RWPE2 (cell line): ENCODE measurements at places on chromosomes 2 and 18.

DNA sequence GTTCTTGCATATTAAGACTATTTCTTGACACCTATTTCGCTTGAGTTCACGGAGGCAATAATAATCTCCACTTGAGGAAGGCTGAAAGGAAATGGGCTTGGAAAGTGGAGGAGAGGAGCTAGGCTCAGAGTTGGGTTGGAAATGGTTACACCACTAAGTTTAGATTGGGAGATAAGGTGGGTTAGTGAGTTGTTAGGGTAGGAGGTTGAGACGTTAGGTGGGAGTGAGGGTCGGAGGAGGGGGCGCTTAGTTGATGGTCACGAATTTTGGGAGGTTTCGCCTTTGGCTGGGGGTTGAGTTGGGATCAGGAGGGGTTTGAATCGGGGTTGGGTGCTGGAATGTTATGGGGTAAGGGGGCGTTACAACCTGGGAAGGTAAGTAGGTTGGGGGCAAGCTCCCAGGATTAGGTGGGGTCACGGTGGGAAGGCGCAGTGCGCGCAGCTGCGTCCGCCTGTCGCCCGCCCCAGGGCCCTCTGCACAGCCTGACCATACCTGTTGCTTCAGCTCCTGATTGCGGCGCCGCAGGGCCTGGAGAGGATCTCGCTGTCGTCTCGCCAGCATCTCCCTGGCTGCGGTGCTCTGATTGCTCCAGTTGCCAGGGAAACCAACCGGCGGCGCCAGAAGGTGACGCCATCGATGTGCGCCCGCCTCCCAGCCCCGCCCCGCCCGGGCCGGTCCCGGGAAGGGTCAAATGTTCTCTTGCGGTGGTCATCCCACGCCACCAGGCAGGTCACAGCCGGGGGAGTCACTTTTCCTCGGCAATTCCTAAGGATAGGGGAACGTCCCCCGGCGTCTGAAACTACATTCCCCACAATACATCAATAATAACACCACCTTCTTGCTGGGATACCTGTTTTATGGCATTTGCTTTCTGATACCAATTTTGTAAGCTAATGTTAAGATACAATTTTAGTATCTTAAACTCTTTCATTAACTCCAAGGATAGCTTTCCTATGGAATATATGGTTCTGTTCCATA lies at the start of gene NPHP1:
TSS of gene NPHP1 (minus strand) at position 606 of the 978 bp plus-strand sequence. CDS start at position 561, 45 bp downstream.
- H3K27ac ChIP-seq: no peak within 1 kb of the TSS
- H3K36me3 ChIP-seq: no peaks in the 10 kb centered on the region; the same call in 1 of the 2 replicates
- peaks cover 13% of the 10 kb centered on the region for H3K4me1 ChIP-seq
- DNase-seq: peak; percentile 80
- peak within 1 kb of the TSS; percentile 74 for H3K4me3 ChIP-seq

GRCh38 chr18:56196495-56197225 lies 441.7 kb downstream of the TXNL1 start:
- H3K36me3 ChIP-seq: no peaks in the 10 kb centered on the region
- no peaks in the 10 kb centered on the region for H3K4me1 ChIP-seq
- DNase-seq: no peak
- H3K4me3 ChIP-seq: no peak overlapping the region
- no peak overlapping the region for H3K27ac ChIP-seq

- DNase-seq: no peak
- H3K27me3 ChIP-seq: no peaks in the 10 kb centered on the region
- no peak overlapping the region for H3K27ac ChIP-seq
- H3K4me3 ChIP-seq: no peak overlapping the region
- no peaks in the 10 kb centered on the region for H3K36me3 ChIP-seq
Measured at GRCh38 chr2:224970311-224970710, 72.0 kb downstream of the DOCK10 start.

- DNase-seq: no peak
- no peak overlapping the region for H3K4me3 ChIP-seq
- peak overlapping the region; percentile 69 for H3K27ac ChIP-seq
- no peaks in the 10 kb centered on the region for H3K36me3 ChIP-seq
- H3K4me1 ChIP-seq: peaks cover 16% of the 10 kb centered on the region
Measured at GRCh38 chr2:10297959-10298531, 4.7 kb upstream of the HPCAL1 start.

DNA sequence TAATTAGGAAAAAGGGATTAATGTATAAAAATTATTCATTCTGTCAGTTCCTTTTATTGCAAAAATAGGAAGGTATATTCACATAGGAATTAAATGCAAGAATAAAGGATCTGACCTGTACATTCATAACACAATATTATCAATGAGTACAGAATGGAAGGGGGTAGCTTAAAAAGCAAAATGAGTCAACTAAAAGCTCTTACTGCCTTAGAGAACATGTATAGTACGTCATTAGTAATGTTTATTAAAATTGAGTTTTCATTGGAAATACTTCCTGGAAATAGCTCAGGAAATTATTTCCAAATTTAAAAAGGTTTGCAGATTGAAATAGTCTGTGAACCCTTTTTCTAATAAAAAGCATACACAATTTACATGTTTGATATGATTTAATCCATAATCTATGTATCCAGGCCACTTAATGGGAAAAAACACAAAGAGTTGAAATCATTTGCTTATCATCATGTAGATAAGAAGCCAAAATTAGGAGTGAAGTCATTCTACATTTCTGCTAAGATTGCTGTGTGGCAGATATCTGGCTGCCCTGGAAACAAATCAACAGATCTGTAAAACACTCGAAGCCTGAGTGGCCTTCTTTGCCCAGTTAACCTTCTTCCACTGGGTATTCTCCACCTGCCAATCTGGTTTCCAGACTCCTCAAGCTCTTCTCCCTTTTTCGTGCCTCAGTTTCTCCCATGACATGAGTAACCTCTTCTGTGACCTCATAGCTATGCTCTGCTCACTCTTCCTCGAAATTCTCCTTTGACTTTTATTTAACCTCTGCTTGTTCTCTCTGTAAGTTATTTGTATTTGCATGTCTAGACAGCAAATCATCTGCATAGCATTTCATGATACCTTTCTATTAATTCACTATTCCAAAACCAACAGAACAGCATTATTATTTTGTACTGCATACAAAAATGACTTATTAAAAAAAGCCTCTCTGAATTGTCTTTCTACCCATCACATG lies 181.2 kb upstream of the REV1 start:
- H3K27me3 ChIP-seq: no peaks in the 10 kb centered on the region
- no peaks in the 10 kb centered on the region for H3K4me1 ChIP-seq
- no peak overlapping the region for H3K4me3 ChIP-seq
- H3K27ac ChIP-seq: no peak overlapping the region
- no peaks in the 10 kb centered on the region for H3K36me3 ChIP-seq
- no peak for DNase-seq

DNA sequence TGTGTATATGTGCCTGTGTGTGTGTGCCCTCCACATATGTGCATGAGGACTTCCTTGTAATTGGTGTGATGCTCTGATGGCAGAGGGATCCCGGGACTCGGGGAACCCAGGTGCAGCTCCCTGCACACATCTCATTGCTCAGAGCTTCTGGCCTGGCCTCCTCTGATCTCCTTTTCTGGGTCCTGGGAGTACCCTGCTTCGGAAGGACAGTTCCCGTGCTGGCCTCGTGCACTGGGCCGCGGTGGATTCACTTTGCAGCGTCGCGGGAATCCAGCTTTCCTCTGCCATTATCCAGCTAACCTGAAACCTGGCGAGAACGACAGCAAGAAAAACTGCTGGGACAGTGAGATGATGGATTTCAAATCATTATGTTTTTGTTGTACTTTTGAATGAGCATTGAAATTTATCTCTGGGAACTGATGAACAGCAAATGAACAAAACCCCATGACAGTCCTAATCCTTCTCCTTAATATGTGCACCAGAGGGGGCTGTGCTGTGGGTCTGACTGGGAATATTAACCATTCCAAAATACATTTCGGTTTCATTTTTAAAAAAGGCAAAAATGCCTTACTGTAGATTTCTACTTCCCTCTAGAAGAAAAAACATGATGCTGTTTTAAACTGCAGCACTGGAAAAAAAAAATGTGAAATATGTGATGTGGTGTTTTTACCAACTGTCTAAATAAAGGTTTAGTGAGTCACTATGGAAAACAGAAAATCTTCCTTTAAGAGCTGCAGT lies 78.2 kb downstream of the PTGR3 start:
- H3K4me1 ChIP-seq: no peaks in the 10 kb centered on the region
- H3K27me3 ChIP-seq: peaks cover 26% of the 10 kb centered on the region
- H3K36me3 ChIP-seq: no peaks in the 10 kb centered on the region
- no peak overlapping the region for H3K27ac ChIP-seq

DNA sequence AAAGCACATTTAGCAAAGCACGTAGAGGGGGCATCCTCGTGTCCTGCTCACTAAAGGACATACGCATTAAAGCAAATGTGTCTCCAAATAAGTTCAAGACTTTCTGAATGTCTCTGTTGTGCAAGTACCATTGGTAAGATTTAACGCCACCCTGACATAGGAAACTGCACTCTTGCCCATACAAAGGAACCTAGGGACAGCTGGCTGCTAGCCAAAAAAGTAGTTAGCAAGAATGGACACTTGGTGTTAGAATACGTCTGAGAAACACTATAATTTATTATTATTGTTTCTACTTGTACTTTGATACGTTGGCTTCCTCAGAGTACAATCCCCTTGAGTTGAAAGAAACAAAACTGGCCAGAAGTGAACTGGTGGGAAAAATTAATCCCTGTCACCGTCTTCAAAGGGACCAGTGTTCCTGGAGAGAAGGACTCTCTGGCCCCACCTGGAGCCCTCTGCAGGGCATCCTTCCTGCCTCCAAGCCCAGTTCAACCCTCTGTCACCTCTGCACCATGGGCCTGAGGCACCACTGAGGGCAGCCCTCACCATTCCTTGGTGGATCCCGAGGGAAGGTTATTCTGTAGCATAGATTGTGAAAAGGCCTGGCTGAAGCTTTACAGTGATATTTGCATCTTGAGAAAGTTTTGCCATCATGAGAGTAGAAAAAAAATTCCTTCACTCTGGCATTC lies 51.4 kb upstream of the APCDD1 start:
- no peaks in the 10 kb centered on the region for H3K4me1 ChIP-seq
- H3K27ac ChIP-seq: no peak overlapping the region
- H3K27me3 ChIP-seq: no peaks in the 10 kb centered on the region
- H3K36me3 ChIP-seq: no peaks in the 10 kb centered on the region
- no peak overlapping the region for H3K4me3 ChIP-seq

DNA sequence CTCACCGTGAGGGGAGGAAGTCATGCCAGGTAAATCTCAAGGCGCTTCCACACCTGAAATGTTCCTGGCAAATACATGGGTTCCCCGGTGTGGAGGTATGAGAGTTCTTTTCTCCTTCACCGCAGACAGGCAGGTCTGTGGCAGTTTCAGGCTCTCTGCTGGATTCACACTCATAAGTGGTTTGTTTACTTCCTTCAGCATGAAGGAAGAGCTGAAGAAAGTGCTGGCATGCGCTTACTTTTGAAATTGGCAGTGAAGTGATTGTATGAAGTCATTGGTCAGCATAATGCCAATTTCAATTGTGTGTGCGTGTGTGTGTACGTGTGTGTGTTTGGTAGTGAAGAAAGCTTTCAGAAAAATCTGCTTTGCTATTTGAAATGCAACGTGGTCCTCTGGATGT lies 43.4 kb downstream of the RNF144A start:
- H3K36me3 ChIP-seq: no peaks in the 10 kb centered on the region
- H3K27me3 ChIP-seq: no peaks in the 10 kb centered on the region
- no peak for DNase-seq
- no peaks in the 10 kb centered on the region for H3K4me1 ChIP-seq
- no peak overlapping the region for H3K4me3 ChIP-seq
- H3K27ac ChIP-seq: no peak overlapping the region
